ENCODE measurements at places on chromosomes 7 and 10.

- no peak for DNase-seq
Observed at GRCh38 chr7:158317238-158318205, 270.1 kb downstream of the PTPRN2 start.

GRCh38 chr10:129028451-129028850 lies 438.6 kb upstream of the MGMT start:
- no peak for DNase-seq

- no peak for DNase-seq
Observed at GRCh38 chr10:22686347-22686746, 28.0 kb downstream of the PIP4K2A start.

GRCh38 chr7:39683216-39683845 lies 60.0 kb downstream of the RALA start:
- peak; percentile 36 for DNase-seq

- no peak for DNase-seq
Observed at GRCh38 chr7:34552502-34552901, 105.5 kb upstream of the NPSR1 start.

- DNase-seq = no peak
Observed at GRCh38 chr10:101895781-101896180, 52.2 kb upstream of the KCNIP2 start.

DNA sequence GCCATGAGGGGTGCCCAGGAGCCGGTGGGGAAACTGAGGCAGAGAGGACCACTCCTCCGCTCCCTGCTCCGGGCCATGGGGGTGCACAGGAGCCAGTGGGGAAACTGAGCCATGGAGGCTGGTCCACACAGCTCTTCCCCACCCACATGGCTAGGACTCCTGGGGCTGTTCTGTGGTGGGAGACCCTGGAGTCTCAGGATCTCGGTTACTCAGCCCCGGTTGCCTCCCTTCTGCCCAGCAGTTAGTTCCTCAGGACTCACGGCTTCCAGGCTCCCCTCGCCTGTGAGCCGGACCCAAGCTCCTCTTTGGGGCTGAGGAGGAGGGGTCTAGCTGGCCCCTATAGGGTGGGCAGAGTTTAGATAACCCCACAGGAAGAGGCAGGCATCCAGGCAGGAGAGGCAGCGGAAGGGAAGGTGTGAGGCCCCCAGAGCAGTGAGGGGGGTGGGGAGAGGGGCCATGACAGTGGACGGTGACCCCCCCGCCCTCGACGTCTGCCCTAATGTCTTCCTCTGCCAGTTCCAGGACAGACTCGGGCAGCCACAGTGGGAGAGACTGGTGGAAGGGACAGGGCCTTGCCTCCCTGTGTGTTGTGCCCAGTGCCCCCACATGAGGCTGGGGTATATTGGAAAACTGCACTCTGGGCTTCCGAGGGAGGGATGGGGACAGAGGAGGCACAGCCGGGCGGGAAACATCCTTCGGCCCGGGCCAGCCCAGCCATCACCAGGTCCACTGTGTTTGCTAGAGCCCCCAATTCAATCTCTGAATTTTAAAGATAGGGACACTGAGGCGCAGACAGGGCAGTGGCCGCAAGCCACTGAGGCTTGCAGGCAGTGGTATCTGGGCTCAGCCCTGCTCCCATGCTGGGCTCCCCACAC lies 4.3 kb downstream of the ELFN1 start:
- no peak for DNase-seq

DNA sequence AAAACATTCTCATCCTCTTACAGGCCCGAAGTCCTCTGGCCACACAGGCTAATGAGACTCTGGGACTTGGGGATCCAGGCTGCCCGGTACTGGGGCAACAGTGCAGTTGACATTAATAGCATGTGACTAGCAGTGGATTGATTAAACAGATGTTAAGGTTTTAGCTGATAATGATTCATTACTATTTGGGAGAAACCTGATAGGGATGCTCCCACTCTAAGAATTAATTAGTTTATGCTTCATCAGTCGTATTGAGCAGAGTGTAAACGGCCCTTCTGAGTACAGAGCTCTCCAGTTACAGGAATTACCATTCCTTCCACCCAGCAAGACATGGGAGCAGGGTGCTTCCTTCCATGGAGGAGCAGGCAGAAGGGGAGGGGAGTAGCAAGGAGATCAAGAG lies 82.7 kb downstream of the RPS24 start:
- no peak for DNase-seq

DNA sequence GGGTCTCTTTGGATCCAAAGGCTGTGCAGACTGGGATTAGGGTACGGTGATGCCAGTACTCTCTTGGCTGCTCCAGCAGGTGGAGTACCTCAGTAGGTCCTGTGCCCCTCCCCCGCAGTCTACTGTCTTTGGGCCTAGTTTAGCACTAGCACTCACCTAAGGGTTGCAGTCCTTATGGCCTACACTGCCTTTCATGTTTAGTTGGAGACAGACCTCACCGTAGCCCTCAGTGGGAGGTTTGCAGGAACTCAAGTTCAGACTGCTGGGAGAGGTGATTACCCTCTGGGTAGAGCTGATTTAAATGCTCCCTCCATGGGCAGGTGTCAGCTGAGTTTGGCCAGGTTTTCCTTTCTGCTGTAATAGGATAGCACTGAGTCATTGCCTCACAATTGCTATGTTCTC lies 210.8 kb upstream of the TMEM196 start:
- DNase-seq = no peak

GRCh38 chr10:86341361-86341811 lies 25.2 kb downstream of the GRID1 start:
- DNase-seq = no peak

DNA sequence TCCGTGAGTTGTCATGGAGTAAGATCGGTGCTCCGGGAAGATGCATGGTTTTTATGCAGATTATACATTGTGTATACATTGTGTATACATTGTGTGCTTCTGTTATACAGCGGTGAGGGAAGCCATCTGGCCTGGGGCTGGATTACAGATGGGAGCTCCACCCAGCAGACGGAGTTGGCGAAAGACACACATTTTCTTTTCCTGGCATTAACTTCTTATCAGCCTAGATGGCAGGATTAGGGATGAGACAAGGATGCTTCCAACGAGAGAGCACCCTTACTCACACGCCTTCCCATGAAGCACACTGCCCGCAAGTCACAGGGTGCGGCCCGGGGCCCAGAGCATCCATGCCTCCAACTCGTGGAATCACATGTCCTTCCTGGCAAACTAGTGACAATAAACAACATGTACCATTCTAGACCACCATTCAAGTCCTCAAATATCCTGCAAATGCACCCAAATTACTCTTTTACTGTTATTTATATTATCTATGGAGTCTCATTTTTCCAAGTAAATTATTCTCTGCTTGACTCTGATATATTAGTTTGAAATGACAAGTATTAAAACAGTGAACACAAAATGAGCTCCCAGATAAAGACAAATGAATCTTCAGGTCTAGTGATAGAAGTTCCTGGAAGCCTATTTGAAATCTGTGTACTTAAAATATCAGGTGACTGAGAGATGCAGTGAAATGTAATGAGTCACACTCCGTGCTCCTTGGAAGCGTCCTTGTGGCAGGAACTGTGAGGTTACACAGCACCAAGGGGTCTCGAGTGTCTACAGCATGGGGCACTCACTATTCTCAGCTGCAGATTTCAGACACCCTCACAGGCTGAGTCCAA lies 29.8 kb upstream of the PPP2R2D start:
- DNase-seq = no peak

DNA sequence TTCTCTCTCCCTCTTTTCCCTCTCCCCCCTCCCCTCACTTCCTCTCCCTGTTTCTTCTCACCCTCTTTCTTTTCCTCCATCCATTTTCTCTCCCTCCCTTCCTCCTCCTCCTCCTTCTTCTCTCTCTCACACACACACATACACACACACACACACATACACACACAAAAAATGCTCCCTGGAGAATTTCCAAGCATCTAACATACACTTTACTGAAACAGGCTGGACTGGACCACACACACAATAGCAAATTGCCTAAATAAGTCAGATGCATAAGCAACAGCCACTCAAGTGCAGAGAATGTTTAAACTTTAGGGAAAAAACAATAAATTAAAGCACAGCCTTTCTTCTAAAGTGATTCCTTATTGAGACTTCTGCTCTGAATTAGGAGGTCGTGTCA lies 267.7 kb downstream of the FGFR2 start:
- DNase-seq = no peak

DNA sequence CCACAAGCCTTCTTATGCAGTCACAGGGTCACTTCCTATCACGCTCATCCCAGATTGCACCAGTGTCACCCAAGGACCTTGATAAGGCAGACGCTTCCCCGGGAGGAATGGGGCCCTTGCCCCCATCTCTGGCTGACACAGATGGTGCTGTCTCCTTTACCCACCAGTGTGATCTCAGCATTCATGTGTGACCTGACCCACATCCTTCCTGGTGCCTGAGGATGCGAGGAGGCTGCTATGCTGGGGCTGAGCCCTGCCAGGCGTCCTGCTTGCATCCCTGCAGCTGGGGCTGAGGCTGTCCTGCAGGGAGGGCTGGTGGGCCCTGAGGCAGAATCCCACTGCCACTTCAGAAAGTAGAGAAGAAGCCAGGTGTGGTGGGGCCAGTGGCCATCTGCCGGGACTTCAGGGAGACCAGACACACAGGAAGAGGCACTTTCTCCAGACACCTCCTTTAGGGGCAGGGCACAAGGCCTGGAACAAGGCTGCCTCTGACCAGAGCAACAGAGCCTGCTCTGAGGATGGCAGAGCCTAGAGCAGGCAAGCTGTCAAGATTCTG lies 35.3 kb downstream of the RASGEF1A start:
- DNase-seq = no peak

DNA sequence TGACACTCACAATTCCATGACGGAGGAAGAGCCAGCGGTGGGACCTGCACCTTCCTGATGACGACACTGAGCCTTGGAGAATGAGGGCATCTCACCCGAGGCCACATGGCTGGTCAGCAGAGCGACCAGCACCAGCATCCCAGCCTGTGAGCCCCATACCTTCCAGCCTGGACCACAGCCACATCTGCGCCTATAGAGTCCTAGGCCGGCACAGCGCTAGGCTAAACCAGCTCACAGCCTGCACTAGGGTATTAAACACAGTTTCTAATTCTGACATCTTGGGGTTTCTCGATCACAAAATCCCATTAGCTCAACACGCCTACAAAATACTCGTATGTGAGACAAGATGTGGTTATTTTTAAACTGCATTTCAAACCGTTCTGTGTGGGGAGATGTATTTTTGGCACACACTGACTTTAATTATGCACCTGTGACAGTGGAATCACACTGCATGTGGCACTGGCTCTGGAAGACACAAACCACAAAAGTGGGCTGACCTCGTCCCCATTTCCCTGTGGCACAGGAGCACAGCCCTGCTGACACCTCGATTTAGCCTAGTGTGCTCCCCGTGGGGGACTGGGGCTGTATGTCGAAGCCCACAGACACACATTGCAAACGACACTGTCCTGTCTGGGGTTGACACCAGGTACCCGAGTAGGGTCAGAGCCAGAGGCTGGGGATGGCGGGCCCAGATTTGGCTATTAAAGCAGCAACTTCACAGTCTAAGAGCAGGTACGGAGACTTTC lies 32.5 kb downstream of the CPXM2 start:
- DNase-seq = no peak

DNA sequence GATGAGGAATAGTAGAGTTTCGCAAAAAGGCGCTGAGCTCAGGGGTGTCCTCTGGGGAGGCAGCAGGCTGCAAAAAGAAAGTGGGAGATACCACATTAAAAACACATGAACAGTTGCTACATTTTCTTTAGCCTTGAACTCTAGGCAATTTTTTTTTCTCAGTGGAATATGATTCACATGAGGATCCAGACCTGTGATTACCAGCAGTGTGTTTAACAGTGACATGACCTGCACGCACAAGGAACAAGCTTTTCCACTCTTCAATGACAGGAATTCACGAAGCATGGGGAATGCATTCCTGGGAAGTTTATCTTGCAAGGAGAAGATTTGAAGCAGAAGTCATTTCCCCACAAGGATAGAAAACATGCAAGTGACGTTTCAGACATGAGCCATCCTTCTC lies 161.6 kb downstream of the ITGA8 start:
- DNase-seq = peak; percentile 36

- no peak for DNase-seq
Observed at GRCh38 chr10:123417414-123417813, 248.7 kb upstream of the GPR26 start.

DNA sequence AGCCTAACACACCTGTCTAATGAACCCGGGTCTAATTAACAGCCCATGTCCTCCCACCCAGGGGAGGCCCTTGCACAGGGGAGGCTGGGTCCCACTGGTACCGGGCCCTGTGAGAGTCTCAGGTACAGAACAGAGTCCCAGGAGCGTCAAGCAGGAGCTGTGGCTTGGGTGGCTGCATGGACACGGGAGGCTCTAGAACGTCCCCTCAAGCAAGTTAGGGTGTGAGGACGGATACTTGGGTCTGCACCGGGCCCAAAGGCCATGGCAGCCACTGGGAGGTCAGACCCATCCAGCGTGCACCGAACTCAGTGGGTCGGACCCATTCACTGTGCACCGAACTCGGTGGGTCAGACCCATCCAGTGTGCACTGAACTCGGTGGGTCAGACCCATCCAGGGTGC lies 309.7 kb downstream of the DNAJB6 start:
- DNase-seq = no peak

DNA sequence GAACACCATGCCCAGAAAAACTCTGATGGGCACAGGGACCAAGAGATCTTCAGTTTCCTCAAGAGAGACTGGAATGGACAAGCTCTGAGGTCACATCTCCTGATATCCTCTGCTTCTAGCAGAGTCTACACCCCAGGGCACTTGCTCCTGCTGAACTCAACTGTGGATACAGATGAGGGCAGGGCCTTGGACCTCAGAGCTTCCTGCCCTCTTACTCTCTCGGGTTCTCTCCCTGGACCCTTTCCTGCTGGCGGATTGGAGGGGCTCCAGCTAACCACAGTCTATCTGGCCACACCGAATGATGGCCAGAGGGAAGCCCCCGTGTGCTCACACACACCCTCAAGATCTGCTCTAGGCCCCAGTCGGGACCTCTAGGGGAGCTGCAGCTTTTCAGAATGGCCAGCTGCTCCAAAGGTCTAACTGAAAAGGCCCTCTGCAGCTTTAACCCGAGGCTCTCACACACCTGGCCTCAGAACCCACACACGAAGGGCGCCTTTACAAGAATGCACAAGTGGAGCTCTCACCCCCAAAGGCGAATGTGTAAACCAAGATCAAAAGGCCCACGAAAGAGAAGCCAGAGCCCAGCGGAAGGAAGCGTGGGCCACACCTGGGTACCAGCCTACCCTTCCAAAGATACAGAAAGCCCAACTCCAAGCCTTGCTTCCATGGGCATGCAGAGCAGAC lies 65.5 kb downstream of the FAM53B start:
- DNase-seq = no peak

- no peak for DNase-seq
Observed at GRCh38 chr10:88114368-88114767, 250.9 kb downstream of the PTEN start.

Measured in astrocyte of the spinal cord (primary cell).